ENCODE measurements at places on chromosomes 13 and 19.

- no peak for DNase-seq
Observed at GRCh38 chr13:38045278-38046048, 175.9 kb upstream of the TRPC4 start.

DNA sequence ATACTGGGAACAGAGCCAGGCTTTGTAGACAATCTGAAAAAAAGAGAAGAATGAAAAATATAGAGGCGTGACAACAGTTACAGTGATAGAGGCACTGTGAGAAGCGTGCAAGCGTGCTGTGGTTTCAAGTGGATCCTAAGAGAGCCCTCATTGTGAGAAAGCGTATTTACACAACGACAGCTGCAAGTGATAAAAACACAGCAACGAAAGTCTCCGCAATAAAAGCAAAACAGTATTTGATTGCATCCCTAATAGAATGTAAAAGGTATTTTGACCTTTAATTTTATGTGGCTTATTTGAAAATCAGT, 642.7 kb upstream of the ARGLU1 start:
- DNase-seq, result no peak

DNA sequence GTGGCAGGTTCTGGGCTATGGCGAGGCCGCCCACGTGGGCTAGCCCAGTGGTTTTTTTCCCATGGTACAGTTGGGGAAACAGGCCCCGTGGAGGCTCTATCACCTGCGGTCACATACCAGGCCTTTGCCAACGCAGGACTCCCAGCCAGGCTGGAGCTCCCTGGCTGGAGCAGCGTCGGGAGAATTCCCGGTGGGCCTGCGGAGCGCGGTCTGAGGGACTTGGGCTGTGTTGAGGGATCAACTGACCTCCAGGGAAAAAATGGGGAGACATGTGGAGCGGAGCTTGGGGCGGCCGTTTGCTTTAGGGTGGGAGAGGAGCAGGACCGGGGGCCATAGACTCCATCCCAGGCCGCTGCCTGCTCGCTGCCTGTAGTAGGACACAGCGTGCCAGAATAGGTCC, 16.4 kb downstream of the DOT1L start:
- DNase-seq, result no peak

- DNase-seq, result no peak
Observed at GRCh38 chr19:6464070-6464873, at the start of gene CRB3. Gene CRB3 (plus strand): TSS chr19:6464271. CDS start chr19:6464702, 431 bp downstream.

DNA sequence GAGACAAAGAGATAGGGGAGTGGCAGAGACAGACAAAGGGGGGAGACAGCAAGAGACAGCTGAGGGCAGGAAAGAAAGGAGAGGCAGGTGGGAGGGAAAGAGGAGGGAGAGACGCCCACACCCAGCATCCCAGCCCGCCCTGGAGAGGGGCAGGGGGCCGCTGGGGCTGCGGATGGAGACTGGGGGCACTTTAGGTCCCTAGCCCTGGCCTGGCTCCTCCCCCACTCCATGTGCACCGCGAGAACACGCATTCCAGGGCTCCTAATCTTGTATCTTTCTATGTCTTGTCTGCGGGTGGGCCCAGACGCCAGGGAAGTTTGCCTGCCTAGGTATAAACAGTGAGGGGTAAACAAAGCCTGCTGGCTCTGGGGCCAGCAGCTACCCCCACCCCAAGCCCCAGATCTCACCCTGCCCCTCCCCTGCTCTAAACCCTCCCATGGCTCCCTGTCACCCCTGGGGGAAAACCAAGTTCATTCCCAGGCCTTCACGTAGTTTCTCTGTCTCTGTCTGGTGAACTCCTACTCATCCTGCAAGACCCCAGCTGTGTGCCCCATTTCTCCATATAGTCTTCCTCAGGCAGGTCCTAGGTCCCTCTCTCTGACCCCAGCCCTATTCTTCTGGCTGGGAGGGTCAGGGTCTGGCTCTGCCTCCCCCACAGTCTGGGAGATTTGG, 5.7 kb downstream of the TLE5 start:
- no peak for DNase-seq

Measured in stimulated activated CD4-positive, alpha-beta T cell treated with anti-CD3 and anti-CD28 coated beads, TNF-alpha, amount 100 ng/mL, for 1 hour (primary cell).